CD4-positive, alpha-beta T cell (primary cell): ENCODE measurements at places on chromosomes 11 and 22. TPM values are rescaled to one million over a fixed set of nuclear protein-coding genes. Genes with fewer than 3 reads are reported as not detected.

The UPK3A gene
- total RNA-seq: not detected

The TSPAN32 gene
- 81.8 TPM for total RNA-seq

GRCh38 chr22:46262449-46263215, 511 bp downstream of the PKDREJ start:
- peaks cover 26% of the 10 kb centered on the region for H3K27me3 ChIP-seq
- peak; percentile 63 for DNase-seq
- peaks cover 7% of the 10 kb centered on the region for H3K4me1 ChIP-seq
- H3K4me3 ChIP-seq: no peak overlapping the region
- H3K36me3 ChIP-seq: no peaks in the 10 kb centered on the region

DNA sequence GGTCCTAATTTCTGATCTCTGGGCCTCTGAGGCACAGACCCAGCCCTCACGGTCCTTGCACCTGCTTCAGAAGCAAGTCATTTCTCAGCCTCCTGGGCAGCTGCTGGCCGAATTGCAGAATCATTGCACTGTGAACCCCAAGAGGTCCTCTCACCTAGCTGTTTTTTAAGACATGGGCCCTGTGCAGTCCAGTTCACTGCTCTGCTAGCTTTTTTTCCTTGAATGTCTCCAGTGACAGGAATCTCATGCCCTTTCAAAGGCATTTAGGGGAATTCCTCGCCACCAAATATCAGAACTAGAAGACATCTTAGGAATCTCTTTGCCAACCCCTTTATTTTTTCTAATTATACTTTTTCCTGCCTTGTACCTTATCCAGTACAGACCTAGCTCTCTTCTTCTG, 35.6 kb upstream of the TP53I11 start:
- no peak for DNase-seq
- no peak overlapping the region for H3K4me3 ChIP-seq
- no peaks in the 10 kb centered on the region for H3K27me3 ChIP-seq
- H3K27ac ChIP-seq: no peak overlapping the region
- no peaks in the 10 kb centered on the region for H3K36me3 ChIP-seq

The SLC35F2 gene
- total RNA-seq: 2.8 TPM

DNA sequence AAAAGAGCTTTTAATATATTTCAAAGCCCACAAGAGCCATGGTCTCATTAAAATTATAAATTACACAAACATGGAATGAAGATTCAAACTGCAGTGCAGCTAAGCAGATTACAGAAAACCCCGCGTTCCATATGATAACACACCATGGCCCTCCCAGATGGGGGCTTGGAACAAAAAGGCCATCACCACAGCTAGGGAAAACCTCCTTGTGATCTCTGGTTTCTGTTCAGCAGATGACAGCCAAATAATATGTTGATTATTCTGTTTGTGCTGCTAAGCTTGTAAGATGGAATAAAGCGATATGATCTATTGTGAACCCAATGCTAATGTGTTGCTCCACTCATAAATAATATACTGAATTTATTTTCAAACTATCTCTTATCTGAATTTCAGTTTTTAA, 28.5 kb downstream of the IMMP1L start:
- no peak for DNase-seq
- H3K27ac ChIP-seq: no peak overlapping the region
- no peaks in the 10 kb centered on the region for H3K4me1 ChIP-seq
- H3K4me3 ChIP-seq: no peak overlapping the region
